ENCODE measurements at places on chromosomes 7 and 10. TPM values are rescaled to one million over a fixed set of nuclear protein-coding genes. Genes with fewer than 3 reads are reported as not detected.

GRCh38 chr7:83702446-83702845 lies 53.5 kb upstream of the SEMA3E start:
- no peak for DNase-seq

GRCh38 chr10:113775686-113776294 lies 24.3 kb downstream of the PLEKHS1 start:
- no peak for DNase-seq

DNA sequence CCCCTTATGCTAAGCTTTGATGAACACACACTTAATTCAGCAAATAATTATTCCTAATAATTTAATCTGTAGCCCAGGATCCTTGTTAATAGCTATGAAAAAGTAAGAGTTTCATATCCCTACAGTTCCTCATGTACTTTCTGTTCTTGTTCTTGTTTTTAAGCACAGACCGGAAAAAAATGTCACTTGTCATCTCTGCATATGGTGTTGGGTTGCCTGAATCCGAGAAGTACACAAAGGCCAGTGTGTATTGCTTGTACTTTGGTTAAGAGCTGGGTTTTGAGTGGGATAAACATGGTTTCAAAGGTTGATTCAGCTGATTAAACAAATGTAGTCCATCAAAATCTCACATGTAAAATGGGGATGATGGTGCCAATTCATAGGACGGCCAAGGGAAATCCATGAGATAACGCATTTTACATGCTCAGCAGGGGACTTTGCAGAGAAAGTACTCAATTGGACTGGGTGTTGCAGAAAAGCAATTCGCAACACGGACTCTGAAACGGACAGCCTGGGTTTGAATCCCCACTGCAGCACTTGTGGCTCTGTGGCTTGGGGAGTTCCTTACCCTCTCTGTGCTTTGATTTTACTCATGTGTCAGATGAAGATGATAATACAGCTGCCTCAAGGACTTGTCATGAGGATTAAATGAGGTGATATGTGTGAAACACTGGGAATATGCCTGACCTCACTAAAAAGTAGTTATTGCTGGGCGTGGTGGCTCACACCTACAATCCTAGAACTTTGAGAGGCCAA lies 71.7 kb downstream of the MAP3K8 start:
- DNase-seq = no peak

GRCh38 chr10:79187121-79187940 lies 118.6 kb downstream of the ZMIZ1 start:
- DNase-seq = no peak

DNA sequence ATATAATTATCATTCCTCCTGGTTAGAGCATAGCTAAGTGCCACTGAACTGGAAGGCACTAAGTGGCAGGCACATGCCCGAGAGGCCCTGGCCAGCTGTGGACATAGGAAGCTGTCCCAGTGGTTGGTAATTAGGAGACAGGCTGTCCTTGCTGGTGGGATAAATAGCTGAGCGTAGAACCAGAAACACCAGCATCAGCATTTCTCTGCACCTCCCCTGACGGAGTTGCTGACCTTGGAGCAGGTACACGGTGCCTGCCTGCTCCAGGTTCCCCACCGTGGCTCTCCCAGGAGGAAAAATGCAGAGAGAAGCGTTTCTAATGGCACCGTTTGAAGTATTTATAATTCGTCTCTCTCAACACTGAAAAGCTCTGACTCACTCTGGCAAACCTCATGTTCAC lies 5.6 kb upstream of the ABLIM1 start:
- DNase-seq = no peak

Gene ATAD1
- total RNA-seq = 47.3 TPM

Data from posterior vena cava (tissue), 2 donors.